Sigmoid colon (tissue), 7 donors: ENCODE measurements at places on chromosomes 1 and 21. TPM values are rescaled to one million over a fixed set of nuclear protein-coding genes. Genes with fewer than 3 reads are reported as not detected.

GRCh38 chr1:4931486-4931885 lies 277.1 kb downstream of the AJAP1 start:
- DNase-seq, result no peak

DNA sequence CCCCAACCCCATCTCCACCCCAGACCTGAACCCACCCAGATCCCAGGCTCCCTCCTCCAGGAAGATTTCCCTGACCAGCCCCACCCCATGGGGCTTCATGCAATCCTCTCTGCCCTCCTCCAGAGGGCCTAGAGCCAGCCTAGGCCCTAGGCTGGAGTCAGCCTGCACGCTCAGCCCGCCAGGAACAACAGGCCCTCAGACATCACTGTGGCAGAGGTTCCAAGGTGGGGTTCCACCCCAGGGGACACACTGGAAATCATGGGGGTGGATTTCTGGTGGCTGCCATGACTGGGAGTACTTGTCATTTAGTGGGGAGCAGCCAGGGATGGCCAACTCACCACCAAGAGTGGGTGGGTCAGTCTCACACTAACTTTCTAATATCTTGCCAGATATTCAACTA lies 122.0 kb downstream of the GLIS1 start:
- DNase-seq, result peak; percentile 32

DNA sequence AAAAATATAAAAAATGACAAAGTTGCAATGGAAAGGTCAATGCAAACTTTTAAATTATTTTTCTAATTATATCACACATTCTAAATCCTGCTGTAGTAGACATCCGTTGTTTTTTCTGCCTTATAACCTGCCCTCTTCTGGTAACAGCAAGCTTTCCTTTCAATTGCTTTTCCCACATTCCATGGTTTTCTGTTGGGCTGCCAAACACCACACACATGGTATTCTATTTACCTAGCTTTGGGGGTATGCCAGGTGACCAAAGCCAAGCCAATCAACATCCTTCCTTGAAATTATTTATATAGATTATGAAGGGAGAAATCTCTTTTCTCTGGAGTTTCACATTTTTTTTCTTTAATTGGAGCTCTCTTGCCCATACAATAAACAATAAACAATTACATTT lies 3.4 kb upstream of the LAMC1 start:
- no peak for DNase-seq

DNA sequence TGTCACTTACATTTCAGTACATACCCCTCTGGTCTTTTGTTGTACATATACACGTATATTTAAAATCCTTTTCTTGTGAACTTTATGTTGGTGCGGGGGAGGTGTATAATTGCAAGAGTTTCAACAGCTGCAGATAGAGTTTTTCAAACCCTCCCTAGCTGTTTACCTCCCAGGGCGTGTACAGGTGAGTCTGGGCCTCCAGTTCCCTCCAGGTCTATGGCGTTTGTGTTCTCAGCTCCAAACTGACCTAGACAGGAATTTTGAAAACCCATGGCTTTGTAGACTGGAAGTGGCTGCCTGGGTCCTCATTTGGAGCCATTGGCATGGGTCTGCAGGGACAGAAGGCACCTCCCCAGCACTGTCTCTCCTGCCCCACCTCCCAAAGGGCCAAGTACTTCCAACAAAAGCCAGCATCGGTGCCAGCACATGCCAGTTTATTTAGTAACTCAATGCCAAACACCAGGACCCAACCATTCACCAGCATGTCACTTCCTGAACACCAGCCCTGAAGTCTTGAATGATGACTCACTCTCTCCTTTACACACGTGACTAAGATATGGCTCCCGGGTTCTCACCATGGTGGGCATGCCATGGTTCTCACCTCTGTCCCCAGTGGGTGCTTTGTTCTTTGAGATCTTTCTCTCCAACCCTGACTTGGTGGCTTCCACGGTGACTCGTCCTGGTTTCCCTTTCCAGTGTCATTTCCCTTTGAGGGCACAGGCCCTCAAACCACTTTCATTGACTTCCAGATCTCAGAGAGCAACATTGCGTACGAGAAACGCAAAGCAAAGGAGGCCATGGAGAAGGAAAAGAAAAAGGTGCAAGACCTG lies 57.3 kb upstream of the EFHD2 start:
- no peak for DNase-seq

The GRHL3 gene
- total RNA-seq, result not detected

The PROK1 gene
- not detected for total RNA-seq

The NEGR1 gene
- 61.0 TPM for total RNA-seq

The TSSK3 gene
- 2.1 TPM for total RNA-seq
